Mononuclear cell (primary cell): ENCODE measurements at places on chromosomes 6 and 20. TPM values are rescaled to one million over a fixed set of nuclear protein-coding genes. Genes with fewer than 3 reads are reported as not detected.

Gene PRSS16
- total RNA-seq: 0.42 TPM

Gene DNAH8
- 0.10 TPM for total RNA-seq

Gene CNR1
- total RNA-seq: 0.42 TPM

Gene AK9
- 8.8 TPM for total RNA-seq

Gene TMEM217
- total RNA-seq: 1.6 TPM

Gene MCCD1
- not detected for total RNA-seq

Gene PNPLA1
- total RNA-seq: 1.2 TPM

Gene TFAP2A
- not detected for total RNA-seq

Gene SNAI1
- total RNA-seq: 5.8 TPM

Gene WFDC5
- total RNA-seq: not detected

Gene CLPSL2
- total RNA-seq: not detected

Gene CYP24A1
- 0.10 TPM for total RNA-seq

Gene LRRC73
- not detected for total RNA-seq

Gene CHRNA4
- total RNA-seq: not detected

Gene GPX5
- not detected for total RNA-seq

Gene ADGRG6
- total RNA-seq: 1.8 TPM

Gene COL19A1
- total RNA-seq: 9.1 TPM

Gene PPP1R3G
- total RNA-seq: 0.31 TPM

Gene PPP1R3D
- 6.7 TPM for total RNA-seq

Gene DCDC2
- 0.10 TPM for total RNA-seq

Gene FYN
- 207 TPM for total RNA-seq

Gene AURKA
- 3.0 TPM for total RNA-seq

Gene SIRT5
- total RNA-seq: 6.2 TPM

Gene SLCO4A1
- 0.73 TPM for total RNA-seq

Gene C2
- total RNA-seq: 2.5 TPM

Gene MUCL3
- not detected for total RNA-seq

Gene ZBTB46
- total RNA-seq: 2.1 TPM

Gene KCNK15
- total RNA-seq: under 0.01 TPM
